Anterior cingulate cortex (tissue), 58 donors: ENCODE measurements at places on chromosomes 3 and 15.

GRCh38 chr15:70320077-70320476 lies 222.4 kb upstream of the TLE3 start:
- no peak for DNase-seq

GRCh38 chr3:105187344-105187743 lies 179.4 kb upstream of the ALCAM start:
- DNase-seq = no peak

GRCh38 chr15:73287019-73287418 lies 81.7 kb downstream of the HCN4 start:
- DNase-seq = no peak

- DNase-seq = no peak
These were observed 4.1 kb downstream of the RASGRP1 start for GRCh38 chr15:38560456-38560926.

DNA sequence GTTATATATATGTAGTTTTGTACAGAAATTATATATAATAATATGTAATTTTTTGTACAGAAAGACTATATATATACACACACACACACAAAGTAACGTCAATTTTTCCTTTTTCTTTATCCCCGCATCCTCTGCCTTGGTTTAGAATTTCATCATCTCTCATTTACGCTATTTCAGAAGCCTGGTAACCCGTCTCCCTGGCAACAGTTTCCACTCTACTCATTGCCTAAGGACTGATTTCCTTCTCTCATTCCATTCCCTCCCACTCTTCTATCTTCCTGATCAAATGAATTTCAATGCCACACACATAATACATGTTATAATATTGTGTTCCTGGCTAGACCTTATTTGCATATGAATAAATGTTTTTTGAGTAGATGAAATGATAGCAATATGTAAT lies 47.8 kb upstream of the NDN start:
- DNase-seq = peak; percentile 3

DNA sequence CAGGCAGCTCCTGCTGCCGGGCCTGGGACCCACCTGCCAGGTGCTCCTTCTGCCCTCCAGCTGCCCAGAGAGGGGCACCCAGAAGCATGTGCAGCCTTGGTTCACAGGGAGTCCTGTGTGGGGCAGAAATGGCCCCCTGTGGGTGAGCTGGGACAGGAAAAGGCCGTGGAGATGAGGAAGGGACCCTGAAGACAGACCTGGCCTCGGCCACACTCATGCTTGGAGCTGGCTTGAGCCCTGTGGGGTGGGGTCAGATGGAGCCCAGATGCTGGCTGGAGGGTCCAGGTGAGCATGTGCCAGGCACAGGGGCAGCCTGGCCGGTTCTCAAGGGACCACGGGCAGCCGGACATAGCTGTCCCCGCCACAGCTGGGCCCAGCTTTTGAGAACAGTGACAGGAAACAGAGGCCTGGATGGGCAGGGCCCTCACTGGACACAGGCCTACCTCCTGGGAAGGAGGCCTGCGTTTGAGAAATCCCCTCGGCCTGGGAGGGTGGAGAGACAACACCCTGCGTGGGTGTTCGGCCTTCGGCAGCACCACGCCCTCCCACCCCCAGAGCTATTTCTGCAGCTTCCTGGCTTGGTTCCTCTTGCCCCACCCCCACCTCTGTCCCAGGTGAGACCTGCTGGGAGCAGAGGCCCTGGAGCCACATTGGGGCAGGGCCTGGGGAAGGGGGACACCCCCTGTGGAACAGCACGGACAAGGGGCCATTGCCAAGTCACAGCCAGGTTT lies 132.6 kb upstream of the MEF2A start:
- DNase-seq = no peak

GRCh38 chr3:126522363-126522788 lies 1.6 kb upstream of the CHST13 start:
- DNase-seq = peak; percentile 19

- no peak for DNase-seq
These were observed 65.4 kb upstream of the UMPS start for GRCh38 chr3:124664804-124665203.

DNA sequence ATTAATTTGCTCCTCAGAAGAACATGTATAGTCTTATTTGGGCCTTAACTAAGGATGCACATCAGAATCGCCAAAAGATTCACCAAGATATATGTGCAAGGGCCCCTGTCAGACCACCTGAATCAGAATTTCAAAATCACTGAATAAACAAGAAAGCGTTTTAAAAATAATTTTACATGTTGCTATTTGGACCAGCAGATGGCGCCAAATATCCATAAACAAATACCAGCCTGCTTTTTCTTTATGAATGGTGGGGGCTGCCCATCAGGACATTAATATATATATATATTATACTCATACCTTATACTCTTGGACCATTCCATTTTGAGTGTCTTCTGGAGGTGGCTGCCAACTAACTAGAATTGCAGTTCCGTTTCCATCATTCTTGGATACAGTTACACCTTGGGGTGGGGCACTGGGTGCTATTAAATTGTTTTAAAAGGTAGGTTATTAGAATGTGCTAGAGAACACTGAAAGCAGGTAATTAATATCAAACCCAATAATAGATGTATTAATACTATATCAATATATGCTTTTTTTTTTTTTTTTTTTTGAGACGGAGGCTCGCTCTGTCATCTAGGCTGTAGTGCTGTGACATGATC lies 1108.3 kb downstream of the ROBO1 start:
- no peak for DNase-seq

DNA sequence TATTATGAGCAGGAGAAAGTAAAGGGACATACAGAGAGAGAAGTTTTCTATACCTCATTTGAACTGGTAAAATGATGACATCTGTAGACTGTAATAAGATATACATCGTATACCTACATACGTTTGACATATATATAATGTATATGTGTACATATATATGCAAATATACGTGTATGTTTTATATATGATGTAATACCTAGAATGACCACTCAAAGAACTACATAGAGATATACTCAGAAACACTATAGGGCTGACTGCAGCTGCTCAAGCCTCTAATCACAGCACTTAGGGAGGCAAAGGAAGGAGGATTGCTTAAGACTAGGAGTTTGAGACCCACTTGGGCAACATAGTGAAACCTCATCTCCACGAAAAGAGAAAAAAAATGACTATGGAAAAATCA lies 48.5 kb upstream of the MCTP2 start:
- no peak for DNase-seq

- no peak for DNase-seq
These were observed 211.4 kb downstream of the NR1D2 start for GRCh38 chr3:24156466-24156865.

DNA sequence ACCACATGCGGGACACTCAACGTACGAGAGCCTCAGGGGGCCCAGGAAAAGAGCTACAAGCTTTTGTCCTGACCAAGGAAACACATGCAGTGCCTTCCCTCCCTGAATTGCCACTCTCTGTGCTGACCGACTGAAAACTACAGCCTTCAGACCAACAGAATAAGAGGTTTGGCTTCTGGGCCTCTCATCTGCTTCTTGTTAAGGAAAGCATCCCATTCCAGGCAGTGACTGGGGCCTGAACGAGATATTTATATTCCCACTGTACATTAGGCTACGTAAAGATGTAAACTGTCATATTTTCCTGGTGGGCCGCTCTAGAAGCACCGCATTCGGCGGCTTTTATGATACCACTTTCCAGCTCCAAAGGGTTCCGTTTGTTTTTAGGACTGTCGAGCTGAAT lies 208.9 kb upstream of the TPM1 start:
- DNase-seq = no peak

DNA sequence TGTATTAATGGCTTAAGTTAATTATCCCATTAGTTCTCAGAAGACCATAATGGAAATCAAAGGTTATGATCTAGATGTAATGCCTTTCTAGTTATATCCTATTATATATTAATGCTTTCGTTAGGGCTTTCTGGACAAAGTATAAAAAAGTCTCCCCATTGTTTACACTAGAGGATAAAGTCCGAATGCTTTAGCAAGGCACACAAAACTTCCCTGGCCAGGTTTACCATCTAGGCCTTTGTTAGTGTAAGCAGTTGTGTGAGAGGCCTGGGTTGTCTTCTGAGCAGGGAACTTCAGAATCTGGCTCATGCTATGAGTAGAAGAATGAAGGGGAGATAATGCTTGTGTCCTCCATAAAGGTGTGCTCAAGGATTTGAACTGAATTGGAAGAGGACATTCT lies 106.3 kb upstream of the MEIS2 start:
- DNase-seq = no peak

GRCh38 chr15:40069178-40070165 lies 30.5 kb upstream of the SRP14 start:
- peak; percentile 94 for DNase-seq

GRCh38 chr3:101038880-101039279 lies 45.7 kb upstream of the ABI3BP start:
- DNase-seq = no peak

GRCh38 chr15:64583519-64583918 lies 123.1 kb downstream of the ZNF609 start:
- DNase-seq = no peak

DNA sequence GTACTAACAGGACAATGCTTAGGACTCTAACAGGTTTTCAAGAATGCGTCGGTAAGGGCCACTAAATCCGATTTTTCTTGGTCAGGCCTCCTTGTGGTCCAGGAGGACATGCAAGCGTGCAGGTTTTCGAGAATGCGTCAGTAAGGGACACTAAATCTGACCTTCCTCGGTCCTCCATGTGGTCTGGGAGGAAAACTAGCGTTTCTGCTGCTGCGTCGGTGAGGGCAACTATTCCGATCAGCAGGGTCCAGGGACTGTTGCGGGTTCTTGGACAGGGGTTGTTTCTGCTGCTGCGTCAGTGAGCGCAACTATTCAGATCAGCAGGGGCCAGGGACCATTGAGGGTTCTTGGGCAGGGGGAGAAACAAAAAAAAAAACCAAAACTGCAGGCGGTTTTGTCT lies 7.8 kb upstream of the UBP1 start:
- no peak for DNase-seq

- no peak for DNase-seq
These were observed 61.9 kb downstream of the ATP2B2 start for GRCh38 chr3:10443272-10444109.

DNA sequence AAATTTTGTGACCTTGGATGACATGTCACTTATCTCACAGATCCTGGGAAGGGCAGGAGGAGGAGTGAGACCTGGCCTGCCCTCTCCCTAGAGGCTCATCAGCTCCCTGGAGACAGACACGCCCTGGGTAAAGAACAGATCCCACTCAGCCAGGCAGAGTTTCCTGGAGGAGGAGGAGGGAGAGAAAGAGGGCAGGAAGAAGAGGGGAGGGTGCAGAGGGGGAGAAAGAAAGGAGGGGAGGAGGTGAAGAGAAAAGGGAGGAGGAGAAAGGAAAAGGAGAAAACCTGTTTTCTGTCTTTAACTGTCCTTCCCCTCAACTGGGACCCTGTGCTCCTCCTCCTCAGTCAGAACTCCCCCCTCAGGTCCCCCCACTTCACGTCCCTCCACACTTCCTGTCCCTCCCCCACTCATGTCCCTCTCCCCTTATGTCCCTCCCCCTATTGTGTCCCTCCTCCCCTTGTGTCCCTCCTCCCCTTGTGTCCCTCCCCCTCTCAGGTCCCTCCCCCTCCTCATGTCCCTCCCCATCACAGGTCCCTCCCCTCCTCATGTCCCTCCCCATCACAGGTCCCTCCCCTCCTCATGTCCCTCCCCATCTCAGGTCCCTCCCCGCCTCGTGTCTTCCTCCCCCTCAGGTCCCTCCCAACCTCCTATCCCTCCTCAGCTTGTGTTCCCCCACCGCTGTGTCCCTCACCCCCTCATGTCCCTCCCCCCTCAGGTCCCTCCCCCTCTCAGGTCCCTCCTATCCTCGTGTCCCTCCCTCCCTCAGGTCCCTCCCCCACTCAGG lies 52.3 kb upstream of the CGNL1 start:
- no peak for DNase-seq

DNA sequence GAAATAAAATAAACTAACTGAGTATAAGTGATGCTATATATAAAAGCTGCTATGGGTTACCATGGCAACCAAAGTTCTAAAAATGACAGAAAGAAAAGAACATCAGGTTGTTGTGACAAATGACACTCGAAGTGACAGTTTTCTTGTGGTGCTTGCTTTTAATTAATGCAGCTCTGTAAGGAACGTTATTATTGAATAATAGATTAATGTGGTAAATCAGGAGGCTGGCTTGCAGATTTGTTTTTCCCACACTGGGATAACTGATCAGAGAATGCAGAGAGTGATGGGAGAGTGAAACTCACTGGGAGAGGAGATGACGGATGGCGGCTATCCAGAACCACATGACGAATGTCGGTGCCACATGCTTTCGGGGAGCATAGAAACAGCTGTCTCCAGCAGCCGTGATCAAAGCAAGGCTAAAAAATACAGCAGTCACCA lies 207.0 kb upstream of the ATP10A start:
- peak; percentile 37 for DNase-seq

DNA sequence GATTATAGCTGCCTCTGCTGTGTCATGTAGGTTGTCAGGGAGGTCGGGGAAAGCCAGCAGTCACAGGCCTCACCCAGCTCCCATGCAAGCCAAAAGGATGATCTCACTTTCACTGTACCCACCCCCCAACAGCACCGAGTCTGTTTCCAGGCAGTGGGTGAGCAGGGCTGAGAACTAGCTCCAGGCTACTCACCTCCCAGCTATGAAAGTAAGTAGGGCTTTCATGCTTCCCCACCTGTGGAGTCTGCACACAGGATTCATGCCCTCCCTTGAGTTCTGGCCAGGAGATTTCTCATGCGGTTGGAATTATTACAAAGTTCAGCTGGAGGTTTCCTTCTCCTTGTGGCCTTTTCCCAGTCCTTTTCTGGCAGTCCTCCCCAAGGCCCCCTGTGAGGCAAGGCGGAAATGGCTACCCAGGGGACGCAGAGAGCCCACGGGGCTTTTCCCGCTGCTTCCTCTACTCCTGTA lies 356.2 kb downstream of the SV2B start:
- no peak for DNase-seq

DNA sequence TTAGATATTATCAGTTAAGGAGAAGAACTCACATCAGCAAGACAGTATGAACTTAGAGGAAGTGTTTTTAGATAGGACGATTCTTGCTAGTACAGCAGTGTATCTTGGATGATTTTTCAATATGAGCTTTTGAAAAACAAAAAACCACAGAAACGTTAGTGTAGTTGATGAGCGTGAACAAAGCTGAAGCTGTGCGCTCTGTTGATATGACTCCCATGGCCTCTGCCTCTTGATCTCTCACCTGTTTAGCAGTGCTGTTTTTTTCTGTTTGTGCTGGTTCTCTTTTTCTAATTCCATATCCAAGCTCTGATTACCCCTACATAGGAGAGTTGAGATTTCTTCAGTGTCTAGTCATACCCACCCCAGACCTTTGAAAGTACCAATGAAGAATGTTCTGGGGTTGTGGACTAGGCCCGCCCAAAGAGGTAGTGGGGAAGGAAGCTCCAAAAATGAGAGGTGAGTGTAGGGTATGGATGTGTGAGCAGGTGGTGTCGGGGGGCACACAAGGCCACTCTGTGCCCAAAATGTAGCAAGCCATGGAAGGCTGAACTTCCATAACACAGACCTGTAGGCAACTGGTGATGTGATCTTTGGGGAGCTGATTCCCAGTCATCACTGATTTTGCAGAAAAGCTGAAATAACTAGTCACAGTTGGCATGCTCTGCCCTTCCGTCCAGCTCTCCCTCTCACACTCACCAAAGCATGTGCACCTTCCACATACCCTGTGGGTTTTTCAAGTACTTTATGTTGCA lies 20.0 kb upstream of the CMTM7 start:
- DNase-seq = no peak
